ENCODE measurements at places on chromosomes 16 and 17.

- no peak for DNase-seq
Observed at GRCh38 chr17:14737984-14738651, 437.2 kb downstream of the HS3ST3B1 start.

GRCh38 chr17:80254396-80255251 is 6.0 kb upstream of the RNF213 start:
- DNase-seq: peak; percentile 32

- DNase-seq: no peak
Observed at GRCh38 chr17:49823614-49824013, 24.3 kb downstream of the TAC4 start.

DNA sequence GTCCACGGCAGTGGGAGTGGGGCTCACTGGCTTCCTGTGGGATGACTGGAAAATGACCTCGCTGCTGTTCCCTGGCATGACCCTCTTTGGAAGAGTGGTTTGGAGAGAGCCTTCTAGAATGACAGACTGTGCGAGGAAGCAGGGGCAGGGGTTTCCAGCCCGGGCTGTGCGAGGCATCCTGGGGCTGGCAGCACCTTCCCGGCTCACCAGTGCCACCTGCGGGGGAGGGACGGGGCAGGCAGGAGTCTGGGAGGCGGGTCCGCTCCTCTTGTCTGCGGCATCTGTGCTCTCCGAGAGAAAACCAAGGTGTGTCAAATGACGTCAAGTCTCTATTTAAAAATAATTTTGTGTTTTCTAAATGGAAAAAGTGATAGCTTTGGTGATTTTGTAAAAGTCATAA is 7.8 kb upstream of the RNF213 start:
- DNase-seq: peak; percentile 87

GRCh38 chr17:68693896-68694295 is 92.7 kb upstream of the FAM20A start:
- no peak for DNase-seq

DNA sequence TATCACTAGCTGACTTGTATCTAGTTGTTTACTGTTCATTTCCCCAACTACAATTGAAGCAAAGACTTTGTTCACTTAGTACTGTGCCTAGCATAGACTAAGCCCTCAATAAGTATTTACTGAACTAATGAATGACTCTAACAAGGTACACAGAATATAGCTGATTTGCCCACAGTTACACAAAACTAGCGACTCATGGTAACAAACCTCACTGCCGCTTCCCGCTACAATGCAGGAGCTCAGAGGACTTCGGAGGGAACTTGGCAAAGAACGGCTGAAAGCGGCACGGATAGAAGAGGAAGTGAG is 524 bp downstream of the EFTUD2 start:
- peak; percentile 79 for DNase-seq

Data from NAMALWA (cell line).